ENCODE measurements at places on chromosomes 5 and 9.

GRCh38 chr5:93313672-93314071 lies 267.3 kb downstream of the NR2F1-AS1 start:
- no peak for DNase-seq

GRCh38 chr9:14945351-14945750 lies 35.1 kb upstream of the FREM1 start:
- DNase-seq = no peak

GRCh38 chr5:129135633-129136032 lies 41.1 kb downstream of the ISOC1 start:
- no peak for DNase-seq

DNA sequence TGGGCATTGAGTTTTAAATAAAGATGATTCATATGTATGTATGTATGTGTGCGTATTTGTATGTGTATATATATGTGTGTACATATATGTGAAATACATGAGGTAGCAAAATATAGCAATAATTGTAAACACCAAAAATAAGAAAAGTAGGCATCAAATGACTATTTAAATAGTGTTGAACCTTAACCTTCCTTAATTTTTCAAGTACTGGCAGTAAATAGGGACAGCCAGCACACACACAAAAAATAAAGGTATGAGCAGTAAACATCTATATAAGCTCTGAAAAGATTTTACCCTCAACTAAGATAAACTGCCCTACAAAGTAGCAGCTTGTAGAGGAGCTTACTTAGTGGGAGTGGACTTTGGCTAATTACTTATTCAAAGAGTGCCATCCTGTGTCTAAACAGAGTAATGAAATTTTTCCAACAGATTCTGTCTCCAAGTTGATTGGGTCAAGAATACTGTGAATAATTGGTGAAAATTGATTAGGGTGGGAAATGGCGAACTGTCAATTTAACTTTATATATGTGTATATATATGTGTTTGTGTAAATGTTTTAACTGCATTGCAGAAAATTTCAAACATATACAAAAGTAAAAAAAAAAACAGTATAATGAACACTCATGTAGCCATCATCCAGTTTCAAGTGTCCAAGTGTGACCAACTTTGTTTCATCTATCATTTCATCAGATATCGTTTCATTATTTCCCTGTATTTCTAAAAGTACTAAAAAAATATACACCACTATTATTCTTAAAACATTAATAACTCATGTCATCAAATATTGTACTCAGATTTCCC lies 2.0 kb upstream of the ADAMTS6 start:
- no peak for DNase-seq

- DNase-seq = no peak
These were observed 61.7 kb upstream of the TAF11L2 start for GRCh38 chr5:17436350-17436749.

DNA sequence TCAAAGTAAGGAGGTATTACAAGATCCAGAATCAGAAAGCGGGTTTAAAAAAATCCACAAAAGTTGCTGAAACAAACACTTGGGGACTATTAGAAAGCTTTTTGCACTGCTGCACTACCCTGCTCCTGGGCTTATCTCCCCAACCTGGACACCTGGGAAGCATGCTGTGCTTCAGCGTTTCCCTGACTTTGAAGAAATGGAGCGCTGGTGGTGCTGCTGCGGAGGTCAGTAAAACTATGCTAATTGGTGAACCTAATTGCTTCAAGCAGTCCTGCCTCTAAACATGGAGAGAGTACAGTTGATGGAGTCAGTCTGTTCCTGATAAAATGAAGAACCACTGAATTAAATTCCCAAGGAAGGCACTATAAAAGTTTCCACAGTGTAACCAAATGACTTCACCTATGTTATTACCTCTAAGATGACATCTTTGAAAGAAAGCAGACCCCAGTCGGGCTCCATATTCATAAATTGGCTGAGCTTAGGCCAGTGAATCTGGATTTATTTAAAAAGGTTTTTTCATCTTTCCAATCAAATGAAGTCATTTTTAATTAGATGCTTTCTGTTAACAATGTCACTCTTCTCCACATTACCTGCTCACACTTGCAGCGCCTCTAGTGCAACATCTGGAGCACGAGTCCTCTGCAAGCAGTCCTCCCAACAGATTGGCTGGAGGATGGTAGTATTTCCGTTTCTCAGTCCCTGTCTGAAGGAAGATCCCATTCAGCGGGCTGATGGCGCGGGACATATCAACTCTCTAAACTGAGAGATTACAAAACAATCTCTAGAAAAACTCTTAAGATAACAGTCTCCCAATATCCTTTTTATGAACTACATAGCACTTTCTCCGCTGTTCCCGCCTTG lies 11.5 kb downstream of the NR2F1-AS1 start:
- no peak for DNase-seq

- DNase-seq = no peak
These were observed 36.8 kb downstream of the DENND1A start for GRCh38 chr9:123893115-123893514.

DNA sequence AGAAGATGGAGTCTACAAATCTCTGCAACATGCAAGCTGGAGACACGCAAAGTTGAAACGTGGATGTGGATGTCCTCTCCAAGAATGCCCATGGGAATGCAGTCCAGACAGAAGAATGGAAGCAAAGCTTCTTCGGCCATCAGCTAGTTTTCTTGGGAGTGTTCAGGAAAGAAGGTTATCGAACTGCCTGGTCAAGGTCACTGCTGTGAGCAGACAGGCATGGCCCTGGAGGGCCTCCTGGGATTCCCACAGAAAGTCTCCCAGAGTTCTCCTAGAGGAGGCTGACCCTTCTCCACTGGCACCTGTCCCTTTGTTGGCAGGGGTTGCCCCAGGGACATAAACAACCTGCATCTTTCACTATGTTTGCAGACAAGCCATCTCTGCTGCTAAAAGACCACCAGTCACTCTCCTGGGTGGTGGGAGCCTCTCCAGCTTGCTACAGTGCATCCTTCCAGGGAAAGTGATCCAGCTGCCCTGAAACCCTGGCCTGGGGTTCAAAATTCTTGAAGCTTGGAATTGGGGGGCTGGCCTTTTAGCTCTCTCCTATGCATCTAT lies 265.8 kb downstream of the SYK start:
- DNase-seq = no peak

- DNase-seq = no peak
These were observed 424.9 kb downstream of the HINT1 start for GRCh38 chr5:130740047-130740569.

- no peak for DNase-seq
These were observed 3.1 kb upstream of the CREBRF start for GRCh38 chr5:173053041-173053440.

GRCh38 chr5:122967085-122967484 lies 69.4 kb downstream of the PPIC start:
- DNase-seq = no peak

- DNase-seq = no peak
These were observed 640.0 kb downstream of the MAT2B start for GRCh38 chr5:164145458-164145857.
